A549 treated with Mapracorat at 1 μM for 4 hours (cell line): ENCODE measurements at places on chromosomes 6 and 20. TPM values are rescaled to one million over a fixed set of nuclear protein-coding genes. Genes with fewer than 3 reads are reported as not detected.

Gene VSTM2L
- total RNA-seq, result 16.6 to 24.7 TPM (median 19.1 TPM) in 5 replicates

Gene UTRN
- total RNA-seq, result 6.5 to 10.8 TPM (median 6.9 TPM) in 5 replicates

Gene OR2J3
- total RNA-seq, result not detected in 5 replicates

Gene RBBP8NL
- 0.52 to 1.0 TPM (median 0.73 TPM) in 5 replicates for total RNA-seq

Gene MROH8
- 0.84 to 1.2 TPM (median 1.1 TPM) in 5 replicates for total RNA-seq

Gene LGSN
- total RNA-seq, result 2.0 to 3.0 TPM (median 2.2 TPM) in 5 replicates

Gene MATN4
- 0.09 to 0.26 TPM (median 0.15 TPM) in 4 of 5 replicates, not detected in the other for total RNA-seq

Gene HTR1B
- 0.09 to 0.21 TPM (median 0.19 TPM) in 5 replicates for total RNA-seq

Gene BPIFB3
- not detected in 5 replicates for total RNA-seq

Gene BPIFB6
- not detected in 5 replicates for total RNA-seq

Gene PREP
- 34.2 to 35.7 TPM (median 35.2 TPM) in 5 replicates for total RNA-seq

Gene SGK2
- total RNA-seq, result 6.7 to 8.7 TPM (median 7.0 TPM) in 5 replicates

Gene KCNK17
- not detected in 5 replicates for total RNA-seq

Gene NRN1
- total RNA-seq, result 0.59 to 0.98 TPM (median 0.77 TPM) in 5 replicates

Gene AP5S1
- 13.9 to 18.8 TPM (median 18.3 TPM) in 5 replicates for total RNA-seq

Gene PKIB
- 0.51 to 1.0 TPM (median 0.54 TPM) in 5 replicates for total RNA-seq

Gene SALL4
- 1.1 to 2.2 TPM (median 1.2 TPM) in 5 replicates for total RNA-seq

Gene OPRL1
- total RNA-seq, result 0.73 to 1.2 TPM (median 0.99 TPM) in 5 replicates

Gene GLP1R
- total RNA-seq, result not detected in 5 replicates

Gene LHFPL5
- 0.12 to 0.28 TPM in 2 of 5 replicates, not detected in the others for total RNA-seq

Gene MTFR2
- 11.7 to 12.4 TPM (median 12.0 TPM) in 5 replicates for total RNA-seq
